ENCODE measurements at places on chromosomes 1 and 21.

DNA sequence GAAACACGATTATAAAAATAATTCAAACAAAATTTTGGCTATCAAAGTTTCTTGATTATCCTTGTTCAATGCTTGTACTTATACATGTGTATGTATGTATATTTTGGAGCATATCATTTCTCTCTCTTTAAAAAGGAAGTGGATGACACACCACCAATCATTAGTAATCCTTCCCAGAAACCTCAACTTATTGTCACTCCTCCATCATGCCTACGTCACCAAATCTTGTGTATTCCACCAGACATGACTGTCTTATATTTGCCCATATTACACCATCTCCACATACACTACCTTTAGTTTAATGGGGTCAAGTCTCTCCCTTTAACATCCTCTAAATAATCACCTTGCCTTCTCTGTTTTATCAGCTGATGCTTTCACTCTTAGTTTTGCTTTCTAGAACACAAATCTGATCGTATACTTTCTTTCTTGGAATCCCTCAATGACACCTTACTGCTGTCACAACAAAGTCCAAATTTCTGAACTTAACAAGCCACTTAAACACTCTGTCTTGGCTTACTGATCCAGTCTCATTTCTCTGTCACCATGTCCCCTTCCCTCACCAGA lies 124.0 kb downstream of the BRINP3 start:
- DNase-seq = no peak

DNA sequence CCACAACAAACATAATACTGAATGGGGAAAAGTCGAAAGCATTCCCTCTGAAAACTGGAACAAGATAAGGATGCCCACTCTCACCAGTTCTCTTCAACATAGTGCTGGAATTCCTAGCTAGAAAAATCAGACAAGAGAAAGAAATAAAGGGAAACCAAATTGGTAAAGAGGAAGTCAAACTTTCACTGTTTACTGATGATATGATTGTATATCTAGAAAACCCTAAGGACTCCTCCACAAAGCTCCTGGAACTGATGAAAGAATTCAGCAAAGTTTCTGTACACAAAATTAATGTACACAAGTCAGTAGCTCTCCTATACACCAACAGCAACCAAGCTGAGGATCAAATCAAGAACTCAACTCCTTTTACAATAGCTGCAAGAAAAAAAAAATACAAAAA lies 6.9 kb upstream of the F13B start:
- no peak for DNase-seq

DNA sequence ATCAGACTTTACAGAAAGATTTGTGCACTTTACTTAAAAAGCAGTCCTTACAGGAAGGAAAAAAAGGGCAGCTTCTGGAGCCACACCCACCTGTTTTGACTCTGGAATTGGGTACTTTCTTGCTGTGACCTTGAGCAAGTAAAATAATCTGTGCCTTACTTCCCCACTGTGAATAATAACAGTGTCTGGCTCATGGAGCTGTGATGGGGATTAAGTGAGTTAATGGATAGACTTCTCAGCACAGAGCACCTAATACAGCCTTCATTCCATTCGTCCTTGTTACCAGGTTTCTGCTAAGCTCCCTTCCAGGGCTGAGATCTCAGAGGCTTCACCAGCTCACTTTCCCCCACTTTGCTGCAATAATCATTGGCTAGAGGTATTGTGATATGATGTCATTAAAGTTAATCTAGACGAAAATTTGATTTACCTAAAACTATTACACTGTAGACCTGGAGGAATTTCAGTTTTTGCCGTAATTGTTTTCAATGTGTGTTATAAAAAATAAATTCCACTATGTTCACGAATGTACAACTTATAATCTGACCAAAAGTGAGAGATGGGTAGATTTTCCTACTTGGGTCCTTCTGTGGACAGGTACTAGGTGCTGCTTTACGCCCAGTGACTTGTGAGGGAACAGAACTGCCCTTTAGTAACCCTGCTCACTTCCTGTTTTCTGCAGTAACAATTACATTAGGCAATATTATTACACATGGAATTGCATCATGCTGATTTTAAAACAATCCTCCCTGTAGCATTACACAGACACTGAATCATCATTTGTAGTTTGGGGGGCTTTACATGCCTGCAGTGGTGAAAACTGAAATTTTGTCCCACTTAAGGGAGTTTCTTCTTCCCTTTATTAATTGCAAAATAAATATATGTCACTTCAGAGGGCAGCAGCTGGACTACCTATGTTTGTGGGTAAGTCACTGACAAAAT lies 19.7 kb upstream of the ABCG1 start:
- DNase-seq = no peak

DNA sequence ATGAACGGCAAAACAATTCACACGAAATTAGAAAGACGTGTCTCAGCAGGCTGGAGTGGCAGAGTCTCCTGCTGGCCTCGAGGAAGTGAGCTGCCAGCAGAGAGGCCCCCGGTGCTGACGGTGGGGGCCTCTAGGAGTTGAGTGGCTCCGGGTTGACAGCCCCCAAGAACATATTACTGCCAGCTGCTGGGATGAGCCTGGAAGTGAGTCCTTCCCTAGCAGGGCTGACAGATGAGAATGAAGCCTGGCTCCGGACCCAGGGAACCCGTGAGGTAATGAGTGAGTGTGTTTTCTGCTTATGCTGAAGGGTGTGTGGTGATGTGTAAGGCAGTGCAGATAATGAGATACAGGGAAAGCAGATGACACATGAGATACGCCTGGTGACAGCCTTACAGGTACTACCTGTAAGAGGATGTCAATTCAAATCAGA lies 23.5 kb upstream of the LRRC47 start:
- no peak for DNase-seq

DNA sequence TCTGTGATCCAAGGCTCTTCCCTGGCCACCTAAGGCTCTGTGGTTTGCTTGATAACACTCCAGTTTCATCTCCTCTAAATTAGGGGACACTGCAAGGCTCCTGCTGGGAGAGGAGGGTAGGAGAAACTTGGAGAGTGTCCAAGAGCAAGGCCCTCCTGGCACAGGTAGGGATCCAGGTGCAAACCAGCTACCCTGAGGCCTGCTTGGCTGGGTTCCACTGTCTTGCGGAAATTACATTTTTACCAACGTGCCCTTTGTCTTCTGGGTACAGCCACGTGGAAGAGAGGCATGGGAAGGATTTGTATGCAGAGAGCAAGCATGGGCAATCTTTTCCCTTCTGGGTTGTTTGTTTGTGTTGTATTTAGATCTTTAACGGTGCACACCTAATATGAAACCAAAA lies 132.5 kb downstream of the PRDM2 start:
- no peak for DNase-seq

- DNase-seq = no peak
Measured at GRCh38 chr1:94713472-94714141, 106.5 kb upstream of the SLC44A3 start.

GRCh38 chr1:114559356-114559755 lies 22.1 kb downstream of the BCAS2 start:
- DNase-seq = no peak

- DNase-seq = no peak
Measured at GRCh38 chr1:101250222-101250621, 13.4 kb downstream of the S1PR1 start.

DNA sequence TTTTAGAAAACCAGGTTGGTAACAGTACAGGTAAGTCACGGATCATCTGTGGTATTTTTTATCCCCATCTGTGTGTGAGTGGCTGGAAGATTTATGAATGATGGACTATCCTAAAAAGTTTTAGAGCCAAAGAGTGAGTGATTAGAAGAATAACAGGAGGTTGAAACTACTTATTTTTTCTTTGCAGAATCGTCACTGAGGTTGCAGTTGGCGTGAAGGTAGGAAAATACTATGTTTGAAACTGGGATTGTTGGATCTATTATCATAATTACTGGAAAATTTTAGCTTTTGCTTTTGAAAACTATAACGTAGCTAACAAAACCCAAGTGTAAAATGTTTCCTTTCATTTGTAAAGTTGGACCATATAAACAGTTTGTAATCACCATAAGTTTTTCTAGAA lies 1.8 kb downstream of the PTBP2 start:
- DNase-seq = no peak

- DNase-seq = no peak
Measured at GRCh38 chr1:5140136-5140535, 485.7 kb downstream of the AJAP1 start.

DNA sequence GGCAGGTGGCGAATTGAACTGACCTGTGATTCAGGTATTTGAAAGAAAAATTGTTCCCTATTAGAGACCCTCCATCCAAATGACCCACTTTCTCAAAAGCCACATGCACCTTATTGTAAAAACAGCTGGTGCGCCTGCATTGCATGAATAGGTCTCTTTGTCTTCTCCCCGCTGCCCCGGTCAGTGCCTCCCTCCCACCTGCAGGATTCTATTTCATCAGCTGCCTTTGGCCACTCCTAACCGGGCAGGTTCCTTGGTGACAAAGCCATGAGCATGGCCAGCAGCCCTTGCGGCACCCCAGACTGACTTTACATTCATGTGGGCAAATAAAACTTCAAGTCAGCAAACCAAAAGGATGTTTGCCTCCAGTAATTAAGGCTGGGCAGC lies 6.4 kb downstream of the TMPRSS3 start:
- no peak for DNase-seq
